ENCODE measurements at places on chromosomes 13 and 19.

GRCh38 chr13:110319774-110320509 lies 12.9 kb downstream of the COL4A2 start:
- no peak for DNase-seq

DNA sequence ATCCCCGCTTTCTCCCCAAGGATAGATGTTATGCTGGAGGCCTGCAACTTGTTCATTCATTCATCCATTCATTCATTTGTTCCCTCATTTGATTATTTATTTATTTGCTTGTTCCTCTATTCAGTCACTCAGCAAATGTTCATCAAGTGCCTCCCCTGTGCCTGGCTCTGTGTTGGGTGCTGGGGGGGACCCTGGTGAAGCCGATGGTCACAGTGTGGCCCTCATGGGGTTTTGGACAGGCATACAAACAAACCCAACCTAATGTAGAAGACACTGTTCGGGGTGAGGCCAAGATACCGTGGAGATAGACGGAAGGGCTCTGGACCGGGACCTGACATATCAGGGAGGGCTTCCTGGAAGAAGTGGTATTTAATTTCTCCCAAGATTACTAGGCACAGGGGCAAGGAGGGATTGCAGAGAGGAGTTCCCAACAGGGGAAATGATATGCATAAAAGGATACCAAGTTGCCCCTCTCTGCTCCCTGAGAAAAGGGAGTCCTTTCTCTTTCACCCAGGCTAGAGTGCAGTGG lies 58.1 kb downstream of the ZNF536 start:
- no peak for DNase-seq

DNA sequence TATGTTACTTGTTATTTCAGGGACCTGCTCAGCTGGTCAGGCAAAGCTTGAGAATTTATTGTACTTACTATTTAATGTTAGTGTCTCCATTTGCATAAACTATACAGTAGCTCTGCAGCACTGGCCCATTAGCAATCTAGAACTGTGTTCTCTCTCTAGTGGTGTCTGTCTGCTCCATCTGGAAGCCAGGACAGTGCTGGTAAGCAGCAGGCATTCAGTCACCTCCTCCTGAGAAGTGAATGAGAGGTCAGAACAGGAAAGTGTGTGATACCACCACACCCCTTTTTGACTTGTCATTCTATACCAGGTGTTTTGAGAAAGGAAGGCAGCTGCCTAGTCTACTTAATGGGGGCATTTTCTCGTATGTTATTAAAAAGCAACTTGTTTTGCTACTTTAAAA lies 3.9 kb downstream of the COG3 start:
- no peak for DNase-seq

DNA sequence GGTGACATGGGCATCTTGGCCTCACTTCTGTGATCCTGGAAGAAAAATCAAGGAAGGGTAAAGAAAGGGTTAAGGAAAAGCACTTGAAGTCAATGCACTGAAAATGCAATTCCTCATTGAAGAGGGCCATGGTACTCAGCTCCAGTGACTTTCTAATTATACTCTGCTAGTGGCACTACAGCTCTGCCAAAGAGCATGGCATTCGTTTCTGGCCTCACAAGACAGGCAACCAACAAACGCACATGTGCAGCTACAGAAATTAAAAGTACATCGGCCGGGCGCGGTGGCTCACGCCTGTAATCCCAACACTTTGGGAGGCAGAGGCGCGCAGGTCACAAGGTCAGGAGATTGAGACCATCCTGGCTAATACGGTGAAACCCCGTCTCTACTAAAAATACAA lies 21.8 kb downstream of the SACS start:
- no peak for DNase-seq
